CD4-positive, CD25-positive, alpha-beta regulatory T cell (primary cell): ENCODE measurements at places on chromosomes 2 and 18. TPM values are rescaled to one million over a fixed set of nuclear protein-coding genes. Genes with fewer than 3 reads are reported as not detected.

DNA sequence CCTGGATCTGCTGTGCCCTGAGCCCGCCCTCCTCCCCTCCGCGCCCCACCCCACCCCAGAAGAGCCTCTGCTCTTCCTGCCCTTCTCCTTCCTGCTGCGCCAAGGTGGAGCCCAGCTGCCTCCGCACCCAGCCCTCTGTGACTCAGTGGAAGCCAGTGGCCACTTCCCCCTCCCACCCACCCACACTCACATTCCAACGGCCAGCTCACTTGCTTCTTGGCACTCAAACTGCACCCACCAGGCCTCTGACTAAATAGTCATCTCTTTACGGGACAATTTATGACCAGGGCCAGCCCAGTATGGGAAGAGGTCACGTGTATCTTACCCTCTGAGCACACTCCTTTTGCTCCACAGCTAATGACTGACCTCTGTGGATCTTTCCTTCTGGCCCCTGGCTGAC is 150.4 kb upstream of the SLC1A4 start:
- H3K27me3 ChIP-seq: no peaks in the 10 kb centered on the region
- H3K36me3 ChIP-seq: no peaks in the 10 kb centered on the region
- DNase-seq: no peak
- no peak overlapping the region for H3K4me3 ChIP-seq
- H3K27ac ChIP-seq: no peak overlapping the region

DNA sequence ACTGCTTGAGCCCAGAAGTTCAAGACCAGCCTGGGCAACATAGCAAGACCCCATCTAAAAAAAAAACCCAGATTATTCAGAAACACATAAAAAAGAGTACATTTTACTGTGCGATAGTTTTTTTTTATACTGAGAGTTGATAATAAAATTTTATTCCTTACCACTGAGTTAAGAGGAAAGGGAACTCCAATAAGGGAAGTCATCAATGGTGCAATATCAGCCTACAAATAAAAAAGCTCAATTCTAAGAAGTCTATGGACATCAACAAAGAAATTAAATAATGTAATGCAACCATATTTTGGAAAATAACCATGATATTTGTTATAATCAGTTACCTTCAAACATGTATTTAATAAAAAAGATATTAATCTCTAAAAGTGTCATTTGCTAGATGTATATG is 46.6 kb downstream of the PIGN start:
- DNase-seq: no peak
- no peaks in the 10 kb centered on the region for H3K27me3 ChIP-seq

GRCh38 chr18:57749604-57749970 is 53.5 kb downstream of the ATP8B1 start:
- H3K36me3 ChIP-seq: no peaks in the 10 kb centered on the region
- no peaks in the 10 kb centered on the region for H3K27me3 ChIP-seq
- H3K4me3 ChIP-seq: no peak overlapping the region
- no peak overlapping the region for H3K27ac ChIP-seq
- no peaks in the 10 kb centered on the region for H3K4me1 ChIP-seq
- no peak for DNase-seq

GRCh38 chr2:23513245-23513871 is 128.4 kb downstream of the KLHL29 start:
- no peak overlapping the region for H3K4me3 ChIP-seq
- no peaks in the 10 kb centered on the region for H3K36me3 ChIP-seq
- no peaks in the 10 kb centered on the region for H3K27me3 ChIP-seq
- no peak for DNase-seq
- no peaks in the 10 kb centered on the region for H3K4me1 ChIP-seq
- no peak overlapping the region for H3K27ac ChIP-seq

DNA sequence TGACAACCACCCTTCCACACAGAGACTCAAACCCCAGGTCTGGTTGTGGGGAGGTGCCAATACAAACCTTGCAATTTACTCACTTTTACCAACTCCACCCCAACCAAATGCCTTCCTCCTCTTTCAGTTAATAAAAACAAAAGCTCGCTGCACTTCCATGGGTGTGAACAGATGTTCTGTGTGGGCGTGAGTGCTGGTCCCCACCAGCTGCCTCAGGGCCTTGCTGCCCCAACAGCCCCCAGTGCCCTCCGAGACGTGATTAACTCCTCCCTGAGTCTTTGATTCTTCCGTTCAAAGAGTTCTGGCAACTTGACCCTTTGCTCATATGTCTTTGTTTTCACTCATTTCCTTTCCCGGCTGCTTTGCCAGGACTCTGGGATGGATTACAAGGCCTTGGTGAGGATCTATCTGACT is 258.9 kb upstream of the CXCR4 start:
- DNase-seq: no peak
- no peaks in the 10 kb centered on the region for H3K36me3 ChIP-seq
- H3K4me3 ChIP-seq: no peak overlapping the region
- H3K27ac ChIP-seq: no peak overlapping the region

LONRF2 gene
- not detected for polyA plus RNA-seq

POTEI gene
- polyA plus RNA-seq: not detected

DNA sequence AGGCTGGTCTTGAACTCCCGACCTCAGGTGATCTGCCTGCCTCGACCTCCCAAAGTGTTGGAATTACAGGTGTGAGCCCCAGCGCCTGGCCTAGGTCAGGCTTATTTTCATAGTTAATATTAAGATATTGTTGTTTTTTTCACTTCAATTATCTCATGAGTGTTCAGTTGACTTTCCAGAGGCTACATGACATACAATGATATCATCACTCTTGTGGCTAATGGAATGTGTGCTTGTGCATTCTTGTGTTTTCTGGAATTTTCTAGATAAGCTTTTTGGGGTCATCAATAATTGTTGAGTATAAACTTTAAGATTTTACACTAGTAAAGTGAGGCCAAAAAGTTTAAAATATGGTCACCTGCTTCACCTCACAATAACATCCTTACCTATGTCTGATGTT is 180.9 kb downstream of the FIGN start:
- no peaks in the 10 kb centered on the region for H3K4me1 ChIP-seq
- no peaks in the 10 kb centered on the region for H3K36me3 ChIP-seq

REEP1 gene
- not detected for polyA plus RNA-seq

GREB1 gene
- polyA plus RNA-seq: 0.15 TPM

DNA sequence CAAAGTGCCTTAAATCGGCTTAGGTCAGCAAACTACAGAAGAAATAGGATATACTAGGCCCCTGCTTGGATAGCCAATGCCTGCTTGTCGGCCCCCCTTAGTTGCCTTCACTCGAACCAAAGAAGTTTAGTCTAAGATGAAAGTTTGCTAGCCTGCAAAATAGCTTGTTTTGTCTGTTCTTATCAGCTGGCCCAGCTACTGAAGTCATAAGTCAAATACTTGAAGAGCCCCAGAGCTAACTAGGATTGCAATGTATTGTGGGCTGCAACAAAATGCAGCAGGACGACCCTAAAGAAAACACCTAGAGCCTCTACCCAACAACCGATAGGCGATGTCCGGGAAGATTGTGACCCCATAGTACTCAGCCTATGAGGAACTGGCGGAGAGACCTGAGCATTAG is 183.5 kb upstream of the HS6ST1 start:
- H3K4me1 ChIP-seq: no peaks in the 10 kb centered on the region
- no peaks in the 10 kb centered on the region for H3K27me3 ChIP-seq
- no peak overlapping the region for H3K27ac ChIP-seq
- H3K36me3 ChIP-seq: no peaks in the 10 kb centered on the region
